ENCODE measurements at places on chromosomes 6 and 20.
A peak's percentile ranks its signal among the peaks of the same experiment; 100 is the strongest.

DNA sequence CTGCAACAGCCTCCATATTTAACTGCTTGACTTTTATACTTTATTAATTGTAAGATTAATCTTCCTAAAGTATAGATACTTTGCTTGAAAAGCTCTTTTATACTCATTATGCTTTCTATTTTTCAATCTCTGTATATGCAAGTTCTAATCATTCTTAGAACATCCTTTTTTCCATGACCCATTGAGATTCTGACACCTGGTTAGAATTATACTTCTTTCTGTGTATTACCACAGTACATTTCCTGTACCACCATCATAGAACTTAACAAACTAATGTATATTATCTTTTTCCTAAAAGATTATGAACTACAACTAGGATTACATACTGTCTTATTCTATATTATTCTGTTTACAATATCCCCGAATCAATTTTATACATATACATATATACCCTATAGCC is 13.5 kb downstream of the SERINC1 start:
- no peak for DNase-seq

- peak; percentile 20 for DNase-seq
These were observed 66.7 kb upstream of the ZNF217 start for GRCh38 chr20:53660078-53660909.

DNA sequence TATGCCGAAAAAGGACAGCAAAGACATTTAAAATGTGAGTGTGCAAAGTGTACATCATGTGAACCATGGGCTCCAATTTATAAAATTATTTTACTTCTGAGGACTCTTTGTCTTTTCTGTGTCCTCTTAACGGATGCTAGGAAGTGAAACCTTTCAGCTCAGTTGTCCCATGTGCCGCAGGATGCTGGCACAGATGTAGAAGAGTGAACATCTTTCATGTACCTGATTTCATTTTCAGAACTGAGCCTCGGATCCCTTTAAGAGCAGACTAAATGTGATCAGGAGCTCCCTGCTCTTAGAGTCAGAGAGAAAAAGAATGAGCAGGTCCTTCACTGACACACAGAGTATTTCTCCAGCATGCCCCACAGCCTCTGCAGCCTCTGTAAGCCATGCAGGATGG is 27.6 kb upstream of the FUCA2 start:
- no peak for DNase-seq

- no peak for DNase-seq
These were observed 127.9 kb downstream of the COL19A1 start for GRCh38 chr6:69994251-69994650.

DNA sequence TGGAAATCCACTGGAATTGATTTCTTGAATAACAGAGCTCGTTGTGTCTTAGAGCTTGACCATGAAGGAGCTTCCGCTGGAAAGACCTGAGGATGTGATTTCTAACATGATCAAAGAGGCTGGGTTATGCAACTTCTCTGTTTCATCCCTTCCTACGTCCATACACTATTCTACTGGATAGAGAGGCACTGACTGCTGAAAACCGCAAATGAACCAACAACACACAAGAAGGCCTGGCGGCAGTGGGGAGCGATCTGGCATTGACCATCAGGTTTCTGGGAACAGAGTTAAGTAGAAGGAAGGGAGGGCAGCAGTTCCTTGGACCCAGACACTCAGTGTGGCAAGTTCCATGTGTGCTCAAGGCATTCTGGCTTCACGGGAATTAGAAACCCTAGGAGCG is 13.3 kb downstream of the LRRN4 start:
- no peak for DNase-seq

GRCh38 chr20:35592339-35592974 is 23.2 kb upstream of the SPAG4 start:
- DNase-seq, result no peak

DNA sequence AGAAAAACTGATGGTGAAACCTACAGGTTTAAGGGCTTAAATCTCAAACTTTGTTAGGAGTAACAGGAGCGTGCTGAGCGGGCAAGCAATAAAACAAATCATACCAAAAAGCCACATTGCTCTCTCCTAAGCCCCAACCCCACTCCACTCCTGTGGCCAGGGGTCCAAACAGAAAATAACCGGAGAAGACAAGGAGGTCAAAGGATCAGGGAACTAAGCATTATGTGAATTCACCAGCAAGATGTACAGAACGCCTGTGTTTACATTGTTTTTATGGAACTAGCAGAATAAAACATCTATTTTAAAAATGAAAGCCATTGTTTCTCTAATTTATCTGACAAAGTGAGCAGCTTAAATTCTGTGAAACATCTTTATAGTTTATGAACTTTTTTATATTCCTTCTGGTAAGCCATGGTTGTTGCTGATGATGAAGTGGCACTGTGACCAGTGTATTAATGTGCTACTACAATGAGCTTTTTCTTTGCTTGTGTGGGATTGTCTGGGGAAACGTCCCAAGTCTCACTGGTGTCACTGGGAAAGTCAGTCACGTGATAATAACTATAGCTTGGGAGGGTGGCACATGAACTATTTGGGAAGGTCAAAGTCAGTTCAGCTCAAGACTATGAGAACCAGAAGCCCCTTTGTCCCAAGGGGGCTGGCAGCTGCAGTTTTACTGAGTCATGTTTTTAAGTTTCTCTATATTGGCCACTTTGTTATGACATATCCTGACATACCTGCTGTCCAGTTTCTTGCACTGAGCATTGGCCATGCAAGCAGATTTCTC is 9.8 kb downstream of the FAM210B start:
- no peak for DNase-seq

- DNase-seq, result no peak
These were observed 157.8 kb downstream of the RCAN2 start for GRCh38 chr6:46333481-46333880.

DNA sequence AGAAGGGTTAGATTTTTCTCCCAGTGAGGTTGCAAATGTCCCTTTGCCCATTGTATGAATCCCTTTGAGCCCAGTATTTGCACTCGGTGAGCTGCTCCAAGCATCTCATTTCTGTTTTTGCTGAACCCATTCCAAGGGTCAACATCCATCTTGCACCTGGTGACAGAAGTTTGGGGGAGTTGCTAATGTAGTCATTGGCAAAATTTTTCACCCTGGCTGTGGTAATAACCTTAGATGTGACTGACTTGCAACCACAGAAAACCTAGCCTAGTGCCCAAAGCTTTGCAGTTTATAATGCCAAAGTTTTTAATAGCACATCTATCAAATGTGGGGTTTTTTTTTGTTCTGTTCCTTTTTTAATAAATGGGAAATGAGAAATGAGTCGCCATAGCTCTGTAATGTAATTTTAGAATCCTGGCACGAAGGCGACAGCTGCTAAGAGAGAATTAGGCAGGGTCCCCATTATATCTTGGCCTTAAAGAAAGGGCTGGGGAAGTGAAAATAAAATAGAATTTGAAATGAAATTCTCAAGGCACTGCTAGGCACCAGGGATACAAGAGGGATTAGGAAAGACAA is 682.8 kb downstream of the KIF16B start:
- DNase-seq, result no peak

DNA sequence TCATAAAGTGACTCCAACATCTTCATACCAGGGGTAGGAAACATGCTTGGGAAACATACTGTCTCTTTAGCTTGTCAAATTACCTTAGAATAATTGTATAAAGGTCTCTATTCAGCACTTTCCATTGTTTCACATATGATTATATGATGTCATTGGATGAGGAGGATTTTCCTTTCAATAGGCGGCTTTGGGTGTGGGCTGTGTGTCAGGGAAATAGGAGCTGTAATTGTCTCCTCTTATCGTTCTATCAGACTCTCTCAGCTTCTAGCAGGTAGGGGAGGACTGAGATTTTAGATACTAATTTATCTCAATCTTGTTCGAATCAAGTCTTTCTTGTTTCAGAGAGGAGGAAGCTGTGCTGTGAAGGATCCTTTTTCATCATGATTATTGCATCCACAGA is 179.4 kb upstream of the OLIG3 start:
- no peak for DNase-seq

GRCh38 chr6:11368760-11369159 is 136.3 kb upstream of the NEDD9 start:
- no peak for DNase-seq

DNA sequence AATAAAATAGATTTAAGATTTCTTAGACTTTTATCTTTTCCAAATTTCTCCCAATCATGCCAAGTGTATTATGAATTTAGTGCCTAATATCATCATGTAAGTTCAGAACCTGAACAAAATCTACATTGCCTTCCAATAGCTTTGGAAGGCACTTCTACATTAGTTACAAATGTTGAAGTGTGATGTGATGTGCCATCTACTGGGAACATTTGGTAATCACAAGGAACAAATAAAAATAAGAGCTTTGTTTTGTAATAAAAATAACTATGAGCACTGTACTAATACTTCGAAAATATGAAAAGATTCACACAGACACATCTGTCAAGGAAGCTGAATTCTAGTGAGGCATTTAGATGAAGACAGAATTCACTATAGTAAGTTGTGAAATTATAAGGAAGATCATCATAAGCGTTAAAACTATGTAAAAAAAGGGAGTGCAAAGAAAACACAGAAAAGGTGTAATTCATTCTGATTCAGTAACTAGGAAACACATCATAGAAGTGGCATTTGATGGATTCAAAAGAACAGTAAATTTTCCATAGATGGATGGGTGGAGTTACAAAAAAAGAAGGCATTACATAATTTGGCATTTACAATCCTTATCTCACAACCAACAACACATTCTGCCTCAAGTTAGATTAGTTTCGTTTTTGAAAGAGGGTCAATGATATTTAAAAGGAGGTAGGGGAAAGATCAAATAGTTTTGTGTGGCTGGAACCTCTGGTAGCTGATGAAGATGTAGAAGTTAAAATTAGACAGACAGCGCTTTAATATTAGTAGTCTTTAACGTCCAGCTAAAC is 161.0 kb downstream of the ASCC3 start:
- DNase-seq, result no peak

- no peak for DNase-seq
These were observed 1.3 kb downstream of the CD24 start for GRCh38 chr6:106973018-106973835.

GRCh38 chr6:168956884-168957730 is 296.5 kb downstream of the THBS2 start:
- no peak for DNase-seq

DNA sequence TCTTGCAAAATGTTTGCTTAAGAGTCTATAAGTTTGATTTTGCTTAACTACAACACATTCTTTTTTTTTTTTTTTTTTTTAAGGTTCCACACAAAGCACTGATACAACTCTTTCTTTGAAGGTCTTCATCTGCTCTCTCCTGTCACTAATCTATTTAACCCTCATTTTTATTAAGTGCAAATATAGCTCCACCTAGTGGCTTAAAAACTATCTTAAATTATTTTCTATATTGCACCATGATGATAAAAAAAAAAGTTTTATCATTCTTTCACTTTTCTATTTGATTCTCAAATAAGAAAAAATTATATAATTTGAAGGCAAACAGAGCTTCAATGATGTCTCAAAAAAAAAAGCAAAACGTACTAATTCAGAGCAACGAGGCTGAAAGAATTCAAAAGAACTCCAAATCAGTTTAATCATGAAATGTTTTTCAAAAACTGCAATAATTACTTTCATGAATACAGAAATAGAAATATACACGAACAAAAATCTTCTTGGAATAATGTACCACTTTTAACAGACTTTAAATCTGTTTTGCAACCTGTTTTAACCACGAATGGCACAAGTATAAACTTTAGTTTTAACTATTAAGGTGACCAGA is 12.8 kb downstream of the ESF1 start:
- DNase-seq, result no peak

- DNase-seq, result no peak
These were observed 164.1 kb downstream of the TAF4 start for GRCh38 chr20:61901392-61902220.

Measured in stimulated activated CD4-positive, alpha-beta T cell treated with anti-CD3 and anti-CD28 coated beads, TNF-alpha, amount 100 ng/mL, for 1 hour (primary cell).